ENCODE measurements at places on chromosomes 5 and 9. TPM values are rescaled to one million over a fixed set of nuclear protein-coding genes. Genes with fewer than 3 reads are reported as not detected.

DNA sequence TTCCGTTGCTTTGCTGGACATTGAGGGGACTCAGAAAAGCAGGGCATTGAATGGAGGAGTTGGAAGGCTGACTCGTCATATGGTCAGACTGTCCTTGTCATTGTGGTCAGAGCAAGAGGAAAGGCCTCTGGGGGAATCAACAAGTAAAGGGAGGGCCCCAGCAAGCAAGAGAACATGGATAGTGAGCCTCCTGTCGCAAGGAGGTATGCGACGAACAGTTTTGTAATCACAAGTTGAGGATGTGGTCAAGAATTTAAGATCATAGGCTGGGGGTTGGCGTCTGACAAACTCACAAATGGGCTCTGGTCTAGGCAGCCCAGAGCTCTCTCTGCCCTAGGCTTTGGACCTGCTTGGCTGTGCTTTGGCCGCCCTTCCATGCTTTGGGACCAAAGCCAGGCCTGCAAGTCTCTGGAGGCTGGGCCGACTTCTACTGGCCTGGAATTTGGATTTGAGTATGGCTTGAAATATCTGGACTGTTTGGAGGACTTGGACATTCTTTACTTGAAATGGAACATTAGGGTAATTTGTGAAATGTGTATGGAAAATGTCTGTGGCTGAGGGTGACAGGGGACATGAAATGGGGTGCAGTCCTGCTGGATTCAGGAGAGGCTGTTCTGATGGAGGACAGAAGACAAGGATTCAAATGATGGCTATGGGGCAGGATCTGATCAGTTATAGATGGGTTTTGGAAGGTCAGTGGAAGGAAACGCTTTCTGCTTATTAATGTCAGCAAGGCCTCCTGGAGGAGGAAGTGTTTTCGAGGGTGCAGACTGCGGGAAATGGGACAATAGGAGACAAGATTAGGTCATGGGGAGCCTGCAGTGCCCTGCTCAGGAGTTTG, 19.2 kb upstream of the NDST1 start:
- H3K27ac ChIP-seq: no peak overlapping the region
- peak; percentile 20 for DNase-seq
- no peak overlapping the region for H3K4me3 ChIP-seq
- H3K27me3 ChIP-seq: no peaks in the 10 kb centered on the region

GRCh38 chr9:86547571-86547970, 193.4 kb upstream of the TUT7 start:
- H3K4me1 ChIP-seq: no peaks in the 10 kb centered on the region
- H3K27me3 ChIP-seq: no peaks in the 10 kb centered on the region
- no peak overlapping the region for H3K27ac ChIP-seq
- DNase-seq: no peak
- H3K36me3 ChIP-seq: no peaks in the 10 kb centered on the region

GRCh38 chr9:121053544-121053943, 3.5 kb upstream of the C5 start:
- peaks cover 8% of the 10 kb centered on the region for H3K4me1 ChIP-seq
- H3K27ac ChIP-seq: no peak overlapping the region
- H3K4me3 ChIP-seq: no peak overlapping the region
- no peaks in the 10 kb centered on the region for H3K36me3 ChIP-seq
- no peak for DNase-seq

- DNase-seq: no peak
- no peaks in the 10 kb centered on the region for H3K27me3 ChIP-seq
- H3K4me1 ChIP-seq: peaks cover 10% of the 10 kb centered on the region
- H3K27ac ChIP-seq: no peak overlapping the region
- no peaks in the 10 kb centered on the region for H3K36me3 ChIP-seq
Measured at GRCh38 chr9:12798066-12798770, 23.4 kb downstream of the LURAP1L start.

- no peak for DNase-seq
- H3K27me3 ChIP-seq: no peaks in the 10 kb centered on the region
- H3K4me3 ChIP-seq: no peak overlapping the region
Measured at GRCh38 chr5:132476876-132477781, 13.4 kb downstream of the IRF1 start.

DNA sequence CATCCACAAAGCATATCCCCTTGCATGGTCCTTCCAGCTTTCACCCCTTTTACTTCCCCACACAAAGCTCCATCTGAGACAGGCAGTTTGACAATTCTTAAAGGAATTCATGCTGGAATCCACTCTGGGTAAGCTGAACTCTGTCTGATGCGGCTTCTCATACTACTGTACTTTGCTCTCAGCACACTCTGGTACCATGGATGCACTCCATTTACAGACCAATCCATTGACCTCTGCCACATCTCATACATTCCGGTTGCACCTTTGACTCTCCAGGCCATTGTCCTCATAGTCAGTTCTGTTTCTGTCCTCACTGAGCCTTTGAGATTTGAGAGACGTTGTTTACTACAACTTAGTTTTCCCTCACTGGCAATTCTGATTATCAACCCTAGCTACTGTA, 12.2 kb downstream of the SPATA9 start:
- no peaks in the 10 kb centered on the region for H3K36me3 ChIP-seq
- no peak for DNase-seq
- no peaks in the 10 kb centered on the region for H3K27me3 ChIP-seq

The GMCL2 gene
- polyA plus RNA-seq: not detected

DNA sequence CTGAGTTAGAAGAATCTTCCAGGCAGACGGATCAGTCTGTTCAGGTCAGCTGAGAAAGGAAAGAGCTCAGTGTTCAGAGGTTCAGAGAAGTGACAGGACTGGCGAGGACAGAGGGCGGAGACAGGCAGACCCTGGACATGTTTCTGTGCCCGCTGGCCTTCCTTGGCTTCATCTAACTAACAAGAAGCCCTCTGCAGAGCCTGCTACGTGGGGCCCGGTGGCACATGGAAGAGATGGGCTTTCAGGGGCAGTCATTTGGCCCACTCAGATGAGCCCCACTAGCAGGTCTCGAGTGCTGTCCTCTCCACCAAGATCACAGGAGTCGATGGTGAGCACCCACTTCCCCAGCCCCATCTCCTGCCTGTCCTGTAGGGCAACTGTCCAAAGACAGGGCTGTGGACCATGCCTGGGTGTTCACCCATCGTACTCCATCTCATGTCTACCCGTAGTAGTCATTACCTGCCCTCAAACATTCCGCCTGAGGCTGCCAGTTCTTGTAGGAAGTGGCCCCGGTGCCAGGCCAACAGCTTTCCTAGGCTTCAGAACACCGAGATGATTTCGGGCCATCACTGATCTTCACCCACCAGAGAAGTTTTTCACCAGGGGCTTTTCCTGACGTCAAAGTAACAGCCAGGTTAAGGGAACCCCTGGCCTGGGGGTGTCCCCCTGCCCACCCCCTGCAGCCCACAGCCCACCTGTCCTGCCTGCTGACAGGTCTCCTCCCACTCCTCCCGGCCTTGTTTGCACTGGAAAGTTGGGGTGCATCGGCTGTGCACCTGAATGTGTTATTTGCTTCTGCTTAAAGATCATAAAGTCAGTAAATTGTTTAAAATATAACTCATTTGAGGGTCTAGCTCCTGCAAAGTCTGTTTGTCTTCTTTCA, 14.0 kb downstream of the IRX2 start:
- peaks cover 27% of the 10 kb centered on the region for H3K27me3 ChIP-seq
- H3K36me3 ChIP-seq: no peaks in the 10 kb centered on the region
- H3K27ac ChIP-seq: no peak overlapping the region
- no peaks in the 10 kb centered on the region for H3K4me1 ChIP-seq

GRCh38 chr5:72366324-72366976, 46.3 kb downstream of the PTCD2 start:
- peak overlapping the region; percentile 23 for H3K27ac ChIP-seq
- no peak overlapping the region for H3K4me3 ChIP-seq
- no peaks in the 10 kb centered on the region for H3K27me3 ChIP-seq
- peaks cover 23% of the 10 kb centered on the region for H3K4me1 ChIP-seq
- no peaks in the 10 kb centered on the region for H3K36me3 ChIP-seq

The GARIN3 gene
- polyA plus RNA-seq: not detected

DNA sequence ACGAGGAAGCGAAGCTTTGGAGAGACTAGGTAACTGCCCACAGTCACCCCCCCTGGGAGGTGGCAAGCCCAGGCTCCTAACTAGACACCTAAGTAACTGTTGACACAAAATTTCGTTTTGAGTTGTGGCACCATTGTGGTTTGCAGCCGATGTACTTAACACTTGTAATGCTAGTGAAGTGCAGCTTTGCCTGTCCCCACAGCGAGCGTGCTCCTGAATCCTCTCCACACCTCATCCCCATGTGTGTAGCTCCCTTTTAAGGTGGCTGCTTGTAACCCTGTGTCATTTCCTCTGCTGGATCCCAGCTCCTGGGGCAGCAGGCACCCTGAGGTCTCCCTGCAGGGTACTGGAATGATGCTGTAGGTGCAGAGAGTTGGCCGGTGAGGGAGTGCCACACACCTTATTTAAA, 114.9 kb downstream of the TRIO start:
- H3K4me1 ChIP-seq: peaks cover 44% of the 10 kb centered on the region
- no peaks in the 10 kb centered on the region for H3K27me3 ChIP-seq
- no peaks in the 10 kb centered on the region for H3K36me3 ChIP-seq
- H3K4me3 ChIP-seq: no peak overlapping the region
- DNase-seq: no peak
- no peak overlapping the region for H3K27ac ChIP-seq

DNA sequence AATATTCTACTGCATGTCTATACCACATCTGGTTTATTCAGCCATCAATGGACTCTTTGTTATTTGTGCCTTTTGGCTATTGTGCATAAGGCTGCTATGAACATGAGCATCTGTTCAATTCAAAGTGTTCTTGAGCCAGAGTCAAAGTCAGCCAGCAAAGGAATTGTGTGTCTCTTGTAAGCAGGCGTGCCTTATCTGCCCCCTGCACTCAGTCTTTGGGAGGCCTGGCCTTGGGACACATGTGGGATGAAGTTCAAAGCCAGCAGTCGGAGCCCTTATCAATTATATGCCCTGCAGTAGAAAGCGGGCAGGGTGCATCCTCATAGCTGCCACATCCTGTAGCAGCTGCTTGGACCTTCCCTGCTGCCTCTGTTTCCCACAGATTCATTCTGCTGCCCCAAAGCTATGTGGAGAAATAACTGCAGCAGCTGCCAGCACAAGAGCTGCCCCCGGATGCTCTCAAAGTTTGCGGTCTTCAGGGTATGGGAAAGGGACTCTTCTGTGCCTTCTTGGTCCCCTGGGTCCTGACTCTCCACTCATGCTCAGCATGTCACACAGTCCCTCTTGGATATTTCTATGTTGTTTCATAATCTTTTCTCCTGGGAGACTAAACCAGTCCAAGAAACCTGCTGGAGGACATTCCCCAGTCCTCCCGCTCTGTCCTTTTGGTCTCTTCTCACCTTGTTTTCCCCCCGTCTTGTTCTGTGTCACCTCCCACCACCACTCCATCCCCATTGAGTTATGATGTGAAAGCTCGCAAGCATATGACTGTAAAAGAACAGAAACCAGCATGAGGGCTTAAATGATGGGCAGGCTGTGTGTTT, 35.9 kb downstream of the STOM start:
- no peak overlapping the region for H3K4me3 ChIP-seq
- H3K27me3 ChIP-seq: no peaks in the 10 kb centered on the region
- peaks cover 5% of the 10 kb centered on the region for H3K36me3 ChIP-seq
- no peak overlapping the region for H3K27ac ChIP-seq
- H3K4me1 ChIP-seq: no peaks in the 10 kb centered on the region

DNA sequence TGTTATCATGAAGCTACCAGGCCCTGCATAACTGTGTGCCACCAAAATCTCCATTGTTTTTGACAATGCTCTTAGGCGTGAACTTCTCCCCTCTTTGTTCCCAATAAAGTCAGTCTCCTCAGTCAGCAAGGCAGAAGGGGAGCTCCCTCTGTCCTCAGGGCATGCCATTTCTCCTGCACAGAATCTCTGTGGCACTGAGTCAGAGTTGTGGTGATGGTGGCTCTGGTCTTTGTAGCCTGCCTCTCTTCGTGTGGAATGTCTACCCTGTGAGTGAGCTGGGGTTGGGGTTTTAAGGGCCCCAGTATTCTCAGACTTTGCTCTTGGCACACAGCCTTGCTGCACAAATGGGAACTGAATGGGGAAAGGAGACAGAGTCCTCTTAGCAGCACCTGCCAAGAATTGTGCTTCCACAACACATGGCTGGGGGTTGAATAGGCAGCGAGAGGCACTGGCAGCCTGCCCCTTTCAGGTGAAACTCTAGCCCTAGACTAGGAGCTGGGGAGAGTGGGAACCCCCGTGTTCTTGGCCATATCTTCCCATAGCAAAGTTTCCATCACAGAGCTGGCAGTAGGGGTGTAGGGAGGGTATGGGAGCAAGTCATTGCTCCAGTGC, 146.6 kb downstream of the SH3GL2 start:
- no peak overlapping the region for H3K4me3 ChIP-seq
- DNase-seq: no peak
- no peaks in the 10 kb centered on the region for H3K36me3 ChIP-seq
- H3K4me1 ChIP-seq: no peaks in the 10 kb centered on the region
- no peaks in the 10 kb centered on the region for H3K27me3 ChIP-seq

GRCh38 chr9:107312376-107313050, 29.4 kb downstream of the RAD23B start:
- no peak for DNase-seq
- no peak overlapping the region for H3K27ac ChIP-seq
- no peaks in the 10 kb centered on the region for H3K27me3 ChIP-seq
- peaks cover 9% of the 10 kb centered on the region for H3K36me3 ChIP-seq
- no peak overlapping the region for H3K4me3 ChIP-seq

GRCh38 chr5:91020065-91020800, 362.9 kb downstream of the ARRDC3 start:
- H3K27me3 ChIP-seq: no peaks in the 10 kb centered on the region
- no peak for DNase-seq
- H3K27ac ChIP-seq: no peak overlapping the region

- DNase-seq: peak; percentile 2
- peak overlapping the region; percentile 28 for H3K4me3 ChIP-seq
- H3K27me3 ChIP-seq: no peaks in the 10 kb centered on the region
- peak overlapping the region; percentile 70 for H3K27ac ChIP-seq
Measured at GRCh38 chr5:5421149-5421960, 1.1 kb upstream of the ICE1 start.

DNA sequence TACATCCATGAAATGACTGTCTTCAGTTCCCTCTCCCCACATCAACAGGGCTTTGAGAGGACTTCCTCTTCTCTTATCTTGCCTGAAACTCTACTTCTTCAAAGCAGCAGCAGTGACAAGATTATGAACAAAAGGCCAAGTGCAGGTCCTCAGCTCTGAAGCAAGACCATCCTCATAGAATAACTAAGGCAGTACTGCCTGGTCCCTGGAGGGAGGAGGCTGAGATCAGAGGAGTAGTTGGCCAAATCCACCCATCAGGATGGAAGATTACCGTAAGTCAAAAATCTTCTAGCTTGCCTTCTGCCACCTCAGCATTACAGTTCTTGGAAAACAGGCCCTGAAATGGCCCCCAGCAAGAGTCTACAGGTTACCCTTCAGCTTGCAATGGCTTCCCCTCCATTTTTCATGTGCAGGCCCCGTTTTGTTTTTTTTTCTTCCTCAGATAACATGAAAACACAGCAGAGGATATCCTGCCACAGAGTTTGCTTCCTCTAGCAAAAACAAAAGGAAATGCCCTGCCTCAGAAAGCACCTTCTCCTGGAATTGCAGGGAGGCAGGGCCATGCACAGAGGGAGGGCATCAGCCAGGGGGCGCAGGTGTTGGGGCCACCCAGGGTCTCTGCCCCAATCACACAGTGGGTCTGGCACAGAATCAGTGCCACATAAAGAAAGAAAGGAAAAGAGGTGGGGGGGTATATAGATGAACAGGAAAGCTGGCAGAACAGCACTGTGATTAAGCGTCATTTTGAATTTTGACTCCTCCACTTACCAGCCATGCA, 40.0 kb downstream of the KLHL3 start:
- DNase-seq: peak; percentile 98
- no peaks in the 10 kb centered on the region for H3K27me3 ChIP-seq
- H3K4me1 ChIP-seq: peaks cover 45% of the 10 kb centered on the region
- peak overlapping the region; percentile 85 for H3K27ac ChIP-seq
- peaks cover 8% of the 10 kb centered on the region for H3K36me3 ChIP-seq

GRCh38 chr9:13580760-13581159, 301.3 kb upstream of the MPDZ start:
- H3K4me3 ChIP-seq: no peak overlapping the region
- peaks cover 12% of the 10 kb centered on the region for H3K4me1 ChIP-seq

The CLIC3 gene
- 2.3 TPM for polyA plus RNA-seq

Data from endothelial cell of umbilical vein (primary cell).